ENCODE measurements at places on chromosomes 5 and 9. TPM values are rescaled to one million over a fixed set of nuclear protein-coding genes. Genes with fewer than 3 reads are reported as not detected.

The SOX30 gene
- 0.93 TPM for total RNA-seq

The FAM170A gene
- not detected for total RNA-seq

The LHX3 gene
- not detected for total RNA-seq

The GZMA gene
- total RNA-seq, result 13.7 TPM

DNA sequence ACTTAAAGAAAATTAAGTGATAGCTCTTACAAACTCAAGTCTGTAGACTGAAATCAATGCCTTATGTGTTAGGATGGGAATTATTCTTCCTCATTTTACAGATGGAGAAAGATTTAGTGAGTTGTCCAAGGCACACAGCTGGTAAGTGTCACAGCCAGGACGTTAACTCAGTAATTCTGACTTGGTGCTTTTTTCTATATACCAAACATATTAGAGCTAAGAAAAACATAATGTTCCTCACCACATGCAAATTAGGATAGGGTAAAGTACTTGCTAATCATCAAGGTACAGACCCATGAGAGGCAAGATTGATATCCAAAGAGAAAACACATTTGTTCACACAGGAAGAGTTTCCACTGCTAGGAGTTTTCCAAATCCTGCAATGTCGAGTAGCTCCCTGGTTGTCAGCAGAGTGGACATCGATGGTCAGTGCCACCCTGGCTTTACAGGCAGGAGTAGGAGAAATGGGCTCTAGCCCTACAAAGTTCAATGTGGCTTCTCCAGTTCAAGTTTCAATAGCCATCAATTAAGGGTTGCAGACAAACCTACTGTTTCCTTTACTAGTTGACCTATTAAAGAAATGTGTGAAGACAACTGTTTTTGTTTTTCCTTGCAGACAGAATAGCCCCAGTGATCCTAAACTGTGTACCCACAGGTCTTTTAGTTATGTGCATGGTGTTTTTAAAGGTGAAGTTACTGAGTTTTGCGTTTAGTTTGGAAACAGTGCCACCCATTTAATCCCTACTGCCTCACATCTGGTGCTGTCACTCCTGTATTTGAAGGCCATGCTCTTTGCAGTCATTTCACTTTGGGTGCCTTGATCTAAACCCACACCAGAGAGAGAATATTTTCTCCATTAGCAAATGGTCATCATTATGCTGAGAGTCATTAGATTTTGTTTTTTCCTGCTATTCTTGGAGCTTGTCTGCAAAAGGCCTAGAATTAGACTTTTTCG is 460.8 kb upstream of the SMARCA2 start:
- DNase-seq, result no peak

- DNase-seq, result no peak
These were observed 113.8 kb downstream of the RPS23 start for GRCh38 chr5:82164176-82164976.

DNA sequence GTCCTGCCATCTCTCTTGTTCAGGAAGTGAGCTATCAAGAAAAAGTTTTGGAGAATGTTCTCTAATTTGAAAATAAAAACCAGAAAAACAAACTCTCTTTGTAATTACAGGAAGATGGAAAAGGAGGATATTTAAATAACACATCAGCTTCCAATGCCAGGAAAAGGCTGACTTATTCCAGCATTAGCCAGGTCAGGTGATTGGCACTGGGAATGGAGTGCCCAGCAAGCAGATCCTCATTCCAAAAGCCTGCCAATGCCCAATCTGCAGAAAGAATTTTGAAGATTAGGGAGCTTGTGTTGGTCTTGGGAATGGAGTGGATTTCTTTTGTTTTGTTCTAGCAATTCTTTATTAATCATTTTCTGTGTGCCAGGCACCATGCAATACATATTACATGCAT is 196.6 kb downstream of the SNCAIP start:
- DNase-seq, result no peak

DNA sequence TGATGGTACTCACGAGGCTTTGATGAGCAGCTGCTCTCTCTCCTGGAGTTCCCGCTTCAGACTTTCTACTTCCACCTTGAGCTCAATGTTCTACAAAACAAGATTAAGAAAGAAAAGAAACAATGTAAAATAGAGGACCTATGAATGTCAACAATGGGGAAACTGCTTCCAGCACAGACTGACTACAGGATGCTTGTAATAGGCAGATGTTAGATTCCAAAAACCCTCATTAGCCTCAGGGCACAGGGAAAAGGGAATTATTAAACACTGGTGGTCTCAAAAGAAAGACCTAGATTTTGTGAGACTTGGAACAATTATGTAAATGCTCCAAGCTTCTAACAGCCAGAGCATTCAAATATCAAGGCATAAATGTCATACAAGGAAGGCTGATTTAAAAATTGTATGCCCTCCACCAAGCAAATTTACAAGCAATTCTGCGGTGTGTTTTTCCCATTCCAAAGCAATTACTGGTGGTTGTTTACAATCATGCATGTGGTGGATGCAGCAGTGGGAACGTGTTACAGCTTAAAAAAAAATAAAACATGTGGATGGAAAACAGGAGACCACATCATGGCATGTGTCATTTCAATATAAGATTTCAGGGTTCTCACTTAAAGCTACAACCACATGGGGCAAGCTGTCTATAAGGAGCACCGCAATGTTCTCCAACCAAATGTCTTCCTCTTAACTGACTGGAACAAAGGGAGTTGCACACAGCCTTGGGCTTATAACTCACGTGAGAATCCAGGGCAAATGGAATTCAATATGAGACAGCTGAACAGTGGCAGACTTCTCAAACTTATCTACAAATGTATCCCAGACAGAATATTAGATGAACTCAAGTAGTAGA is 34.0 kb downstream of the CDK5RAP2 start:
- DNase-seq, result no peak

GRCh38 chr9:36665921-36666431 is 93.3 kb downstream of the MELK start:
- no peak for DNase-seq

- DNase-seq, result no peak
These were observed 947.0 kb downstream of the NR2F1-AS1 start for GRCh38 chr5:92633875-92634487.

DNA sequence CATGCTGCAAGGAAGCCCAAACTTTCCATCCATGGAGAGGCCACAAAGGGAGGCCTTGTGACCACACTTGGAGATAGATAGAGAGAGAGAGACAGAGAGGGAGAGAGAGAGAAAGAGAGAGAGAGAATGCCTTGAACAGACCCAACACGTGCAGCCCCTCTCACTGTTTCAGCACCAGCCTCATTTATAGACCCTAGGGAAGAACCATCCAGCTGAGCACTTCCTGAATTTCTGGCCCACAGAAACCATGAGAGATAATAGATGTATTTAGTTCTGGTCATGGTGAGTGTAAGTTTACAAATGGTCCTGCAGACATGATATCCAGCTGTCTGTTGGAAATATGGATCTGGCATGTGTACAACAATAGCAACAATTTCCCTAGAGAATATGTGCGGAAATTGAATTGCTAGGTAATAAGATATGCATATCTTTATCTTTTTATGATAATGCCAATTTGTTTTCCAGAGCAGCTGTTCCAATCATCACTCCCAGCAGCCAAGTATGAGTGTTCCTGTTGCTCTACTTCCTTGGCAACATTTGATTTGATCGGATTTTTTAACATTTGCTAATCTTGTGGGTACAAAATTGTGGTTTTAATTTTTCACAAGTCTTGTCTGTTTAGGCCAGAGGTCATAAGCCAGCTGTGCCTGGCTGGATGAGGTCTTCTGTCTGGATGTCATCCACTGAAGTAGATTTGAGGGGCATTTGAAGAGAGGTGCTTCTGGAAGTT is 217.3 kb upstream of the IL12B start:
- DNase-seq, result no peak

- DNase-seq, result peak; percentile 40
These were observed 62.4 kb upstream of the FSD1L start for GRCh38 chr9:105385381-105385985.

DNA sequence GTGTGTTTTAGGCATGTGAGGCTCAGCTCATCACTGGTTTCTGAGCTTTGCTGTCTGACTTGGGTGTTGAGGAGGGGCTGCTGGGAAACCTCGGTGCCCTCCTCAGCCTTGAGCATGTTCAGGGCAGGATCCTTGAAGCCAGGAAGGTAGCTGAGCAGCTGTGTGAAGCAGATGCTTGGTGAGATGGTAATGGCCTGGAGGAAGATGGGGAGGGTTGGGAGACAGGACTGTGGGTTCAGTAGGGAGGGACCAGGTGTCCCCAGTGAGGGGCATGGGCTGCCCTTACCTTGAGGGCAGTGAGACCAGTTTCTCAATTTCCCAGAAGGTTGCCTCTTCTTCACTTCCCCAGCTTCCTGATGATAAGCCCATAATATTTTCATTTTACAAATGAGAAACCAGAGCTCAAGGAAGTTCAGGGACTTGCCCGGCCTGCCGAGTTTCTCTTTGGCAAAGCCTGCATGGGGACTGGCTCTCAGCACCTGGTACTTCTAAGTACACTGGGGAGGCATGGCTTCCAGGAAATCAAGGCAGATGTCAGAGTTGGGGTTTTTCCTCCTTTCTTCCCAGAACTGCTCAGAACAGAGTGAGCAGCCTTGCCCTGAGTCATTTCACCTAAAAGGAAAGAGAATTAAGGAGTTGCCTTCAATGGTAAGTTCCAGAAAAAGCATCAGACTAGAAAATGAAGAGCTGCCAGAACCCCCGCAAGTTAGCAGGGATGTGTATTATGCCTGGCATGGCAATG is 225.7 kb downstream of the MAST4 start:
- peak; percentile 77 for DNase-seq

GRCh38 chr9:135489188-135489906 is 9.8 kb downstream of the PPP1R26 start:
- no peak for DNase-seq

DNA sequence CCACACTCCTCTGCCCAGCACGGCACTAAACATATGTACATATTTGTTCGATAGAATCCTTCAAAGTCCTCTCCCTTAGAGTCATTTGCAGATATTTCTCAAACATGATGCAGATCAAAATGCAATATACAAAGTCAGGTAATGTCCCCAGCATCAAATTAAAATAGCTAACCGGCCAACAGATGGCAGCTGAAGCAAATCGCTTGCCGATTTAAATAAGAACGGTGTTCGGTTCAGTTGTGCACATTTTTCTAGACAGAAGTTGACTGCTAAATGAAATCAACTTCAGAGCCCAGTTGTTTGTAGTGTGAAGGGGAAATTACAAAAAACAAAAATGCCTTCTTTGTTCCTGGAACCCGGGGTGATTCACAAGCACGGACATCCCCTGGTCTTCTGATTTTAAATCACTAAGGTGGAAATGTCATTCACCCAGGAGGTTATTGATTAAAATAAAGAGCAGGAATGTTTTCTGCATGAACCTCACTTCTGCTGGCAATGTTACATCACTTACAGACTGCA is 219.2 kb downstream of the EBF1 start:
- DNase-seq, result peak; percentile 18

- DNase-seq, result no peak
These were observed 160.0 kb downstream of the TMEM161B start for GRCh38 chr5:88108490-88109279.

- DNase-seq, result no peak
These were observed 201.5 kb upstream of the S1PR3 start for GRCh38 chr9:88789785-88790184.

- no peak for DNase-seq
These were observed 1523.9 kb downstream of the MAT2B start for GRCh38 chr5:165029099-165029870.
